Activated naive CD4-positive, alpha-beta T cell (primary cell): ENCODE measurements at places on chromosomes 7 and 10.

DNA sequence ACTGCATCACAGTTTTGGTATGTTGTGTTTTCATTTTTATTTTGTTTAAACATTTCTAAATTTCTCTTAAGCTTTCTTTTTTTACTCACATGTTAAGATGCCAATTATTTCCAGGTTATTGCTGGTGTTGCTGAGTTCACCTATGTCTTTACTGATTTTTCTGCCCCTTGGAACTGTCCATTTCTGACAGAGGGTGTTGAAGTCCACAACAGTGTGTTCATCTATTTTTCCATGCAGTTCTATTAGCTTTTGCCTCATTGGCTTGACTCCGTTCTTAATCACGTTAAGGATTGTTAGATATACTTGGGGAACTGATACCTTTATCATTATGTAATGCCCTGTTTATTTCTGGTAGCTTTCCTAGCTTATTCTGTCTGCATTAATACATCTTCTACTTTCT lies 158.0 kb upstream of the TCERG1L start:
- DNase-seq, result no peak

- no peak for DNase-seq
Measured at GRCh38 chr7:55439627-55440026, 74.5 kb downstream of the LANCL2 start.

DNA sequence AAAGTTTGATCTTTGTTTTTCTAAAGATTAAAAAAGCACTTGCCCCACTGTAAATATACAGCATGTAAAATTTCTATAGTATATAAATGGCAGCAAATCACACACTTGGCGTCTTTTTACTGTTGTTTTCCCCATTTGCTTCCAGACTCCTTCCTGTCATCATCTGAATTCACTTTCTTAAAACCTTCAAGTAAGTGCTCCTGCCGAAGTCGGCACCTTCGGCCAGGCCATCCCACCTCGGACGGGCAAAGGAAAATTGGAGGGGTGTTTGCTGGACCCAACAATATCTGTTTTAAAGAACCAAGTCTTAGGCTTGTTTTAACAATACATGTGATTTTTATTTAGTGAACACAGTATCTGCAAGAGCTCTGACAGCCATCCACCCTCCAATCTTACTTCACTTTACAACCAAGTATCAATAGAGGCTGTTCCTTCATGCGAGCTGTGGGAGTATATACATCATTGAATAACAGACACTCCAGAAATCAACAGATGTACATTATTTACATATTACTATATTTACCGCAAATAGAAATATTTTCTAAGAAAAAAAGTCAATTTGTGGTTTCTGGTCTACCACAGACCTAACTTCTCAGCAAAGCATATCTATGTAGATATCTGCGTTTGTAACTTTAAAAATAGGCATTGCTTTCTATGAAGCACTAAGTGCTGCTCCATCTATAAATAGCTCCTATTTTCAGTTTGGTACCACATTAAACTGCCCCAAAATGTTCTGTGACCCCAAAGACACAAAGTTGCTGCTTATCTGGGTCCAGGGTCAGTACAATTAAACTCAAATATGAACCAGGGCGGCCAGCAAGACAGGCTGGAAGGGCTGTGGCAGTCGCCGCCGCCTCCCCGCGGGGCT lies 110.7 kb downstream of the CYTH3 start:
- DNase-seq, result no peak

GRCh38 chr7:96241855-96242254 lies 80.0 kb downstream of the SLC25A13 start:
- no peak for DNase-seq

DNA sequence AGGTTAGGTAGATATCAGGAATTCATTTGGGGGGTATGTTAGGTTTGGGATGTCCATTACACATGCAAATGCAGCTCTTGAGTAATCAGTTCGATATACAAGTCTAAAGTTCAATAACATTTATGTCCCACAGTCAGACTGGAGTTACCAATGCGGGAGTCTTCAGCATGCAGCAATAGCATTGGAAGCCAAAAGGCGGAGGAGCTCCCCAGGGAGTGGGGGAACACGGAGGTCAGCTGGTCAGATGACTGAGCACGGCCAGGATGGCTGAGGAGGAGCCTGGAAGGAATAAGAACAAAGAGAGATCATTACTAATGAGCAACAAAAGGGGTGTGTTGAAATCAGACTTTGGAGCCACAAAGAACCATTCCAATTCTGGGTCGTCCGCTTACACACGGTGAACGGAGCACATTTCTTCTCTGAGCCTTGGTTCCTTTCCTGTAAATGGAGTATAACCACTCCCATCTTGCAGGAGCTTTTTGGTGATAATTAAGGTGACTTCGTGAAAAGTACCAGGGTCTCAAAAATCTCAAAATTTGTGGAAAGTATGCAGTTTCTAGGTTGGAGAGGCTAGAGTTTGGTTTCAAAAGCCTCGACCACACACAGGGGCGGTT lies 478 bp upstream of the ZNF22 start:
- no peak for DNase-seq

DNA sequence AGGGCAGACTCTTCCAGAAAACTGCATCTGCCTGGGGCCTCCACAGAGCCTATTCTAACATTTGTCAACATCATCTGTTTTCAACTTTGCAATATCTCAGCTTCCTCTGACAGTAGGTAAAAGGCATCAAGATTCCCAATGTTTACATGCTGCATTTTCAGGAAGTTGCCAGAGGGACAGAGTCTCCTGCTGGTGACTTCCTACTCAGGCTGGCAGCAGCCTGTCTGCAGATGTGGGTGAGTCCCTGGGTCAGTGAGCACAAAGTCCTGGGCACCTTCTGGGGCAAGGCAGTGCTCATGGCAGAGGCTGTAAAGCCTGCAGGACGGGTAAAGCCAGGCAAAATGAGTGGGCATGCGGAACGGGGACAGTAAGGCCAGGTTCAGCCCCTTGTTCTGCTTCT lies 69.4 kb downstream of the EBF3 start:
- no peak for DNase-seq

GRCh38 chr7:106448346-106448991 lies 163.7 kb upstream of the NAMPT start:
- DNase-seq, result no peak

DNA sequence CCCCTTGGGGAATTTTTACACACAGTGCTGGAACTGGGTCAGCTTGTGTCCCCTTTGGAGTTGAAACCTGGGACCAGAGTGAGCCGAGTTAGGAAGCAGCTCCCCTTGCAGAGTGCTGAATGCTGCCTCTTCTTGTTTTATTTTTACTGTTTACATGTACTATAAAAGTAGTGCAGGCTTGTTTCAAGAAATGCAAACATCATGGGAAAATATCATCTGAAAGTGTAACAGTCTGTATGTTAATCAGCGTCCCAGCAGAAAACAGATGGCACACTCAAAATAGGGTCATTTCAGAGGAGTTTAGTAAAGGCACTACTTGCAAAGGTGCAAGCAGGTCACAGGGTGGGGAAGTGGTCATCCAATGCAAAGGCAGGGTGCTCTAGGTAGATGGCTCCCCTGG lies 30.1 kb downstream of the CXCL12 start:
- DNase-seq, result no peak

DNA sequence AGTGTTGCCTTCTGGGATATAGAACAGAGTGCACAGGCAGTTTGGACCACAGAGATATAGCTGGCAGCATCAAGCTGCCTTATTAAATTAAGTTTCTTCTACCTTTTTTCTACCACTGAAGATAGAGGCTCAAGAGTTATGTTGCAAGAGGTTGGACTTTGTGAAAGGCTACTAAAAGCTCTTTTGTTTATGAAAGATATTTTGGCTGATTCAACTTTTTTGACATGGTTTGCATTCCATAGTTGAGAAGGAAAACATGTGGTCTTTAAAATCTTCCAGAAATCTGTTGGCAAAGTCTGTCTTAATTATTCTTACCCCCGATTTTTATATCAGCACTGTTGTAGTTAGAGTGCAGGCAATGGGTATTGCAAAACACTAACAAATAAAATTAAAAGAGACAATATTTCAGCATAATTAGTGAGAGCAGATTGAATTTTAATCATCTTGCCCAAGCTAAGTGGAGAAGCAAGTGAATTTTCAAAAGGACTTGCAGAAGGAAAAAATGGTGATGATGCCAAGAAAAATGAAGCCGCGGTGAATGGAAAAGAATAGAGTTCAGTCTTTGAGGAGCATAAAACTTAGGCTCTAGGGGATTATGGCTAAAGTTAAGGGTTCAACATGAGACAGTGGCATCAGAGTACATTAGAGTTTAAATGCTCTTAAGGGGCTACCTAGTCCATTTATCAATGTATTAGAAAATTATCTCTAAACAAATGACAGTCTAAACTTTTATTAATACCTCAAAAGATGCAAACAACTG lies 450.9 kb upstream of the CNTNAP2 start:
- no peak for DNase-seq

DNA sequence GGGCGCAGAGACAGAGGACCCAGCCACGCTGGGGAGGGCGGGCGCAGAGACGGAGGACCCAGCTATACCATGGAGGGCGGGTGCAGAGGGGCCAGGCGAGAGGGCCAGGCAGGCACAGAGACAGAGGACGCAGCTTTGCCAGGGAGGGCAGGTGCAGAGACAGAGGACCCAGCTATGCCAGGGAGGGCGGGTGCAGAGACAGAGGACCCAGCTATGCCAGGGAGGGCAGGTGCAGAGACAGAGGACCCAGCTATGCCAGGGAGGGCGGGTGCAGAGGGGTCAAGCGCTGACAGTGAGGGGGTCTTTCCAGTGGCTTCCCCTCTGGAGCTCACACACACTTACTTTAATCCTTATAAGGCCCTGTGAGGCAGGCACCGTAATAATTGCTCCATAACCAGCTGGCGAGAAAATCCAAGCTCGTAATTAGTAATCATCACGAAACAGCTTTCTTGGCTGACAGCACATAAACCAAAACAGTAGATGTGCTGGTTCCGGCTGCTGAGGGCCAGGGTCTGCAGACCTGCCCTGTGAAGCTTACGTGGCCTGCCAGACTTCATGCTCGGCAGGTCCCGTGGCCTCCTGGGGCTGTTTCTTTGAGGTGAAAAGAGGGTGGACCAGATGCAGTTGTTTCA lies 137.2 kb downstream of the VIPR2 start:
- no peak for DNase-seq

- no peak for DNase-seq
Measured at GRCh38 chr7:46454816-46455215, 533.7 kb upstream of the IGFBP3 start.
